ENCODE measurements at places on chromosomes 4 and X. TPM values are rescaled to one million over a fixed set of nuclear protein-coding genes. Genes with fewer than 3 reads are reported as not detected.

Gene TMPRSS11F
- not detected for polyA plus RNA-seq

DNA sequence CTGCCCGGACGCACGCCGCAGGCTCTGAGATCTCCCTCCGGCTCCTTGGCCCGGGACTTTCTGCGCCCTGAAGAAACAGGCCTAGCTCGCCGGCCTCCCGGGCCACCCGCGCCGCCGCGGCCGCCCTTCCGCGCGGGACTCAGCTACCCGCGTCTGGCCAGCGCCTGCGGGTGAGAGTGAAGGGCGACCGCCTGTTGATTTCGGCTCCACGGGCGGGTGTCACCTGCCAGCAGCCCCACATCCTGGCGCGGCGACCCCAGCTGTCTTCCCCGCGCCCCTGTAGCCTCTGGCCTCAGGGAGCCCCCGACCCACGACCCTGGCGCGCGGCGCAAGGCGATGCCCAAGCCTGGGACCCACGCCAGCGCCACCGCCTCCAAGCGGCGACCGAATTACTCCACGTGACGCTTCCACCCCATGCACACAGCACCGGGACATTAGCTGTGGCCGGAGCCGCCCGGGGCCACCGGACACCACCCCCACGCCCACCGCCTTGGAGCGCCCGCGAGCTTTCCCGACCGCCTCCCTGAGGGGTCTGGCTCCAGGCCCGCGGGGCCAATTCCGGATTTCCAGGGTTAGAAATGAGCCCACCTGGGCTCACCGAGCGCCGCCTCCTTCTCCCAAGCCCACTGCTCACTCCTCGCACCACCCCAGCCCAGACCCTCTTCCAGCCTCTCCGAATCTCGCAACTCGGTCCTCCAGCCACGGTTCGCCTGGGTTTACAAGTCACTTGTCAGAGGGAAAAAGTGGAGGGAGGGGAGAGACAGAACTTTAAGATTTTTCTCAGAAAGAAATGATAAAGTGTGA is 10.2 kb downstream of the ARX start:
- DNase-seq: no peak

GRCh38 chr4:110617075-110617640 is 5.7 kb downstream of the PITX2 start:
- no peak for DNase-seq

GRCh38 chr4:125097729-125098128 is 217.0 kb upstream of the FAT4 start:
- no peak for DNase-seq

GRCh38 chr4:157315968-157316367 is 95.4 kb downstream of the GRIA2 start:
- DNase-seq: no peak

Data from foreskin keratinocyte (primary cell).